T-helper 17 cell (primary cell): ENCODE measurements at places on chromosomes 12 and 14.

GRCh38 chr12:67091678-67092077, 177.5 kb upstream of the CAND1 start:
- DNase-seq = no peak

DNA sequence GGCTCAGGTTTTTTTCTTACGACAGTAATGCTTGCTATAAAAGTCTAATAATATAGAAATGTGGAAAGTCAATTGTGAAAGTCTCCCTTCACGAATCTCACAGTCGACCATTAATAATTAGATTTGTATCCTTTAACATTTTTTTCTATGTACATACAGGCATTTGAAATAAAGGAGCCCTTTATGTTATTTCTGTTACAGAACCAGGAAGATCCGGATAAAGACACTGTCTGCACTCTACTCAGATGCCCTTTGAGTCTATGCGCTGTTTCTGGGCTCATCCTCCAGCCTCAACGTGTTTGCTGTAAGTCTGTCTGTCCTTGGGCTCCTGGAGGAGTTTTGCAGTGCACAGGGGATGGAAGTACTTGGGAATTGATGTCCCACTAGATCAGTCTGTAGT, 212.2 kb upstream of the ATP2B1 start:
- no peak for DNase-seq

DNA sequence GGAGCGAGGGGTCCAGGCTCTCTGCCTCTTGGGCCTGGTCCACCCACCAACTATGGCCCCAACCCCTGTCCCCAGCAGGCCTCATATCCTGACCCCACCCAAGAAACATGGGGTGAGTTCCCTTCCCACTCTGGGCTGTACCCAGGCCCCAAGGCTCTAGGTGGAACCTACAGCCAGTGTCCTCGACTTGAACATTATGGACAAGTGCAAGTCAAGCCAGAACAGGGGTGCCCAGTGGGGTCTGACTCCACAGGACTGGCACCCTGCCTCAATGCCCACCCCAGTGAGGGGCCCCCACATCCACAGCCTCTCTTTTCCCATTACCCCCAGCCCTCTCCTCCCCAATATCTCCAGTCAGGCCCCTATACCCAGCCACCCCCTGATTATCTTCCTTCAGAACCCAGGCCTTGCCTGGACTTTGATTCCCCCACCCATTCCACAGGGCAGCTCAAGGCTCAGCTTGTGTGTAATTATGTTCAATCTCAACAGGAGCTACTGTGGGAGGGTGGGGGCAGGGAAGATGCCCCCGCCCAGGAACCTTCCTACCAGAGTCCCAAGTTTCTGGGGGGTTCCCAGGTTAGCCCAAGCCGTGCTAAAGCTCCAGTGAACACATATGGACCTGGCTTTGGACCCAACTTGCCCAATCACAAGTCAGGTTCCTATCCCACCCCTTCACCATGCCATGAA, 8.6 kb downstream of the ARHGAP9 start:
- no peak for DNase-seq

GRCh38 chr12:65810036-65810435, 14.2 kb upstream of the HMGA2 start:
- no peak for DNase-seq

GRCh38 chr14:100126401-100126800, 33.0 kb downstream of the DEGS2 start:
- DNase-seq = no peak

- no peak for DNase-seq
These were observed 32.6 kb upstream of the CD9 start for GRCh38 chr12:6167327-6168280.

DNA sequence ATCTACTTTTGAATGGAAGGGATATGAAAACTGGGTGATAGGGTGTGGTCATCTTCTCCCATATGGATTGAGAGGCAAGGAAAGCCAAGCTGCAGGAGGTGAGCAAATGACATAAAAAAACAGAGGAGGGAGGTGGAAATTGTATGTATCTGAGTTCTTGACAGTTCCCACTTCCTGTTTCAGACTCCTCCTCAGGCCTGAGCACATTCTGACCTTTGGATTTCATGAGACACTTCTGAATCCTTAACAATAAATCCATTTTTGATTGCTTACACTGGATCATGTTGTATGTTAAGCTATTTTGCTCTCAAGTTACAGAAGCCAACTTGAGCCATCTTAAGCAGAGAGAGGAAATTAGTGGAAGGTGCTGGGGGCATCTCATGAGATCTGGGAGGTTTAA, 11.6 kb upstream of the SRSF5 start:
- DNase-seq = no peak

GRCh38 chr14:53273671-53274072, 120.5 kb upstream of the DDHD1 start:
- DNase-seq = no peak

GRCh38 chr14:104386151-104386841, 193.3 kb upstream of the C14orf180 start:
- no peak for DNase-seq

GRCh38 chr14:59328454-59328853, 136.7 kb downstream of the GPR135 start:
- no peak for DNase-seq

GRCh38 chr12:79688376-79689060, 2.2 kb downstream of the PAWR start:
- no peak for DNase-seq

DNA sequence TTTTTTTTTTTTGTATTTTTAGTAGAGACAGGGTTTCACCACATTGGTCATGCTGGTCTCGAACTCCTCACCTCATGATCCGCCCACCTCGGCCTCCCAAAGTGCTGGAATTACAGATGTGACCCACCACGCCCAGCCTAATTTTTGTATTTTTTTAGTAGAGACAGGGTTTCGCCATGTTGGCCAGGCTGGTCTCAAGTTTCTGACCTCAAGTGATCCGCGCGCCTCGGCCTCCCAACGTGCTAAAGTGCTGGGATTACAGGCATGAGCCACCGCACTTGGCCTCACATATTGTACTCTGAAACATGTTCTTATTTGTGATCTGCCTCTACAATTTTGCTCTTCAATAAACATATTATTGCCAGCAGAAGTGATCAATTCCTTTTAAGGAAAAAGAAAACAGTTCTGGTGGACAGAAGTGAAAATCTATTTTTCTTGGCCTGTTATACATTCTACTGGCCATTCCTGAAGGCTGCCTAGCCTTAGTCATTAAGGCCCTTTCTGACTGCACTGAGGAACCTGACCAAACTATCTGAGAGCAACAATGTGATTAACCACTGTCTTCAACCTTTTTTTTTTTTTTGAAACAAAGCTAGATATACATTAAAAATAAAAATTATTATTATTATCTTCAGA, 36.1 kb downstream of the SNX6 start:
- no peak for DNase-seq

DNA sequence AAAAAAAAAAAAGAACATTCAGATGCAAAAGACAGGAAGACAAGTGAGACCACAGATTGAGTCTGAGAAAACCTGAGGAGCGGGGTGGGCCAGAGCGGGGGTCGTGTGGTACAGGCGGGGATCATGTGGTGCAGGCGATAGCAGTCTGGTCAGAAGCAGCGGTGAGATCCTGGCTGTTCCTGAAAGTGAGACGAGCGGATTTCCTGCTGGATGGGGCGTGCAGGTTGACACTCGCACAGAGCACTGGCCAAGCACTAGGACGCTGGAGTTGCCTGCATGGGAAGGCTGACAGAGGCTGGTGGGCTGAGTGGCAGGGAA, 35.7 kb downstream of the CDC42BPB start:
- no peak for DNase-seq

DNA sequence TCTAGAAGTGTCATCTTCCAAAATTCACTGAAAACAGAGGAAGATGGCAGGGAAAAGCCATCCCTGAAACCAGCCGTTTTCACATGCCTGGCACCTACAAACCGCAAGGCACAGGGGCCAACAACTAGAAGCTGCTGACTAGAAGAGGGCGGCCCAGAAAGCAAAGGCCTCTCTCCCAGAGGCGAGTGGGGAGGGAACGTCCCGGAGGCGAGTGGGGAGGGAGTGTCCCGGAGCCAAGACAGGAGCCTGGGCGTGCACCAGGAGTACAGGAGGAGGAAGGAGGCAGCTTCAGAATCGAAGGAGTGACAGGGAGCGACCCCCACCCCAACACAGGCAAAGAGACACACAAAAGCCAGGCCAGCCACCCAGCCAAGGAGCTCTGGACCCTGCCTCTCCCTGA, 21.0 kb downstream of the ANKLE2 start:
- no peak for DNase-seq

GRCh38 chr12:119788786-119789185, 88.3 kb downstream of the CIT start:
- no peak for DNase-seq

- DNase-seq = no peak
These were observed 45.8 kb upstream of the IQSEC3 start for GRCh38 chr12:20757-21156.

DNA sequence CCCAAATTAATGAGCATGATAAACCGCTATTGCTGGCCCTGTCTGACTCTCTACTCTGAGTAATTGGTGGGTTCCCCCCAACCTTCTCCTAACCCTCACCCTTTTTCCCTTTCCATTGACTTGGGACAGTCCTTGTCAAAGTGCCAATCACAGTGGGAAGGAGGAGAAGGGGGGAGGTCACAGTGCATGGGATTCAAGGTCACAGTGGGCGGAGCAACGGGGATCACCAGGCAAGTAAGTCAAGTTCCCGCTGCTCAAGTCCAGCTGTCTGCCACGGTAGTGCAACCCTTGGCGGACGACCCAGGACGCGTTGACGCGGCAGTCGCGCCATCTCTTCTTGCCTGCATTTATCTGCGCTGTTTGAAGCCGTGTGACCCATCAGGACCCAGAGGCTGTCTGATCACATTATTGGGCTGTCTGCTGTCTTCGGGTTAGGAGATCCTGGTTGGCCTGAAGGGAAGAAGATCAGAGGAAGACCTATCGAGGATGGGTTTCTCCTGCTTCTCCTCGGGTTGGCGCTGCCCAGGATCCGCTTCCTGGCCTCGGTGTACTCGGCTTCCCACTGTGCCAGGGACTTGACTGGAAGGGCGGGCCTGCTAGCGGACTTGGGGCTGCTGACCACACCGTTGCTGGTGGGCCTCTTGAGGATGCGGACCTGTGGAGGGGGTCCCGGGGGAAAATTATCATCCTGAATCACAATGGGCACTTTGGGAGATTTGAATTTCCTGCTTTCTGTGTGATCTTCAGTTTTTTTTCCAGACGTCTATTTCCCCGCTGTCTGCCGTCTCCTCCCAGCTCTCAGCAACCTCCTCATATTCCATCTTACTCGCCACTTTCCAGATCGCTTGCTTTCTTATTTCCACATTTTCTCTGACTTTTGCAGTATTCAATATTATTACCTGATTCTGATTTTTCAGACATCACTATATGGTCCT, 3.1 kb upstream of the MDM2 start:
- no peak for DNase-seq

- no peak for DNase-seq
These were observed 183.9 kb upstream of the SOX5 start for GRCh38 chr12:24133384-24133783.

DNA sequence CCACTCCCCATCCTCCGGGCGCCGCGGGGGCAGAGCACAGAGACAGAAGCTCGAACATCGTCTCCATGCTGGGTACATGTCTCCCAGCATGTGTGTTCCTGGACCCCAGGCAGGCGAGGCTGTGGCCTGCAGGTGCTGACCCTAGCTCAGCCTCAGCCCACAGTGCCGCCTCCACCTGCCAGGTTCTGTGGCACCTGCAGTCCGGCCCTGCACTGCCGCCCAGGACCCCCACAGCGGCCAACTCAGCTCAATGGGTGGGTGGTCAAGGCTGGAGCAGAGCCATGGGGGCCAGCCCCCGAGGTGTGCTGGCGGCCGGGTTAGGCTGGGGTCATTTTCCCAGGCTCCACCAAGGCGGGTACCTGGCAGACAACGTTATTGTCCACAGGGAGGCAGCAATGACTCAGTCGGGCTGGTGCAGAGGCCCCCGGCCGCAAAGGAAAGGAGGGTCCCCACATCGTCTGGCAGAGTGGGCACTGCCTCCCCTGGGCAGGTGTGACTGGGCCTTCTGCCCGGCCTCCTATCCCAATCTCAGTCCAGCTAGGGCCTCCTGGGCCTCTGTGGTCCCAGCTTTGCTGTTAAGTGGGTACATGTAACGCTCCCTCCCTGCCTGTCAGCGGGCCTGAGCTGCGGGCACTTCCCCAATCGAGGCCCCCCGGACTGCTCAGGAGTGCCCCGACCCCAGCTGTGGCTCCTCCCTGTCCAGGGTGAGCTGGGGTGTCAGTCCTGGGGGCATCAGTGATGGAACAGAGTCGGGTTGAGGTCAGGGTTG, 20.2 kb upstream of the NUDT14 start:
- DNase-seq = no peak

GRCh38 chr12:115756271-115756670, 521.2 kb downstream of the MED13L start:
- DNase-seq = no peak

DNA sequence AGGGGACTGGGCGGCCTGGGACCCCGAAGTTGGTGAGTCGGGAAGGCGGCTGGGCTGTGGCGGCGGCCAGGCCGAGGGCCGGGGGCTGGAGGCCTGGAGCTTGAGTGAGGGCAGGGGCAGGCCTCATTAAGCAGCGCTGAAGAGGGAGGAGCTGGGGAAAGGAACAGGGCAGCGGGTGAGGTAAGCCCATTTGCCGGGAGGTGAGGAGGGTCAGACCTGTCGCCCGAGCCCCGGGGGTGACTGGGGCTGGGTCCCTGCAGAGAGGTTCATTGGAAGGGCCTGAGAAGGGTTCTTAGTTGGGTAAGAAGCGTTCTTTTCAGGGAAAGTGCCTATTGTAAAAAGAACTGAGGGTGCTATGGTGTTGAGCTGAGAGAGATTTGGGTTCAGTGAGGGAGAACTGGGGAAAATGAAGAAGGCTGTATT, 441 bp downstream of the RAB5B start:
- DNase-seq = no peak

- DNase-seq = no peak
These were observed 29.5 kb downstream of the MSRB3 start for GRCh38 chr12:65308006-65308405.

GRCh38 chr12:22856178-22856577, 231.2 kb downstream of the ETNK1 start:
- no peak for DNase-seq

DNA sequence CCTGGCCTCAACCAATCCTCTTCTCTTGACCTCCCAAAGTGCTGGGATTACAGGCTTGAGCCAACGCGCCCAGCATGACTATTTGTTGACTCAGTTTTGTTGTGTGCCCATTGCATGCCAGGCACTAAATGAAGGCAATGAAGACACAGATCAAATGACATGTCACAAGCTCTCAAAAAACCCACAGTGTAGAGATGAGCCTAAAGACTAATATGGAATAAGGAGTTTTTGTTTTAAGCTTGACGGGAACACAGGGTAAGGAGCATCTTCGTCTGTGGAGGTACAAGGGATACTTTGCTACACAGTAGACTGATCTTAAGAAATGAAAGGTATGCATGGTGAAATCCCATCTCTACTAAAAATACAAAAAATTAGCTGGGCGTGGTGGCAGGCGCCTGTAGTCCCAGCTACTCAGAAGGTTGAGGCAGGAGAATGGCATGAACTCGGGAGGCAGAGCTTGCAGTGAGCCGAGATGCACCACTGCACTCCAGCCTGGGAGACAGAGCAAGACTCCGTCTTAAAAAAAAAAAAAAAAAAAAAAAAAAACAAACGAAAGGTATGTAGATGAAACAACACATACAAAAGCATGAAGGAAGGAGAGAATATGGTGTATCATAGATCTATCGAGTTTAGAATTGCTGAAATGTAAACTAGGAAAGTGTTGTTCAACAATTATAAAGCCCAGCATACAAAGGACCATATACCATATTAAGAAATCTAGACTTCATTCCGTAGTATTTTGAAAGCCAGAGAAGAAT, 122.1 kb upstream of the PTPRB start:
- DNase-seq = no peak
